ENCODE measurements at places on chromosomes 3 and 15.
A peak's percentile ranks its signal among the peaks of the same experiment; 100 is the strongest.

GRCh38 chr3:64599651-64600050 lies 88.1 kb downstream of the ADAMTS9 start:
- DNase-seq = no peak

DNA sequence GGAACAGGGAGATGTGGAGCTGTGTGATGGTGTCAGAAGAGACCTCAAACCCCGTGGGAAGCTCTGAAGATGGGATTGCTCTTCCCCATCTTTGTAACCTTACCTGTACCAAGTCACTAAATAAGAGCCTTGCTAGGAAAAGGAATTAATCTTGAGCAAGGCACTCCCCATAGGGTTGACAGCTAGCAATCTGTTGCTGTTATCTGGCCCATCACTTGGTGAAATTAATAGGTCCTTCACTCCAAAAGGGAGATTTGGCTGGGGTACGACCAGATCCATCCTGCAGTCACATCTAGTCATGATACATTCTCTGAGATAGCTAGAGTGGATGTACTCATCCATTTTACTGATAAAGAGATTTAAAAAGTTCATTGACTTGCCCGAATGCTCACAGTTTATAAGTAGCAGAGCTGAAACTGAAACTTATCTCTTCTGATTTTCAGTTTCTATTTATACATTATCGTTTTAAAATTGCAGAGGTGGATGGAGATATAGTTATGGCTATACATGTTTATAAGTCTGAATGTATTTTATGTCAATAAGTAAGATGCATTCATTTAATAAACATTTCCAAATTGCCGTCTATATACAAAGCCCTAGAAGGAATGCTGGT lies 299.1 kb upstream of the MCTP2 start:
- no peak for DNase-seq

DNA sequence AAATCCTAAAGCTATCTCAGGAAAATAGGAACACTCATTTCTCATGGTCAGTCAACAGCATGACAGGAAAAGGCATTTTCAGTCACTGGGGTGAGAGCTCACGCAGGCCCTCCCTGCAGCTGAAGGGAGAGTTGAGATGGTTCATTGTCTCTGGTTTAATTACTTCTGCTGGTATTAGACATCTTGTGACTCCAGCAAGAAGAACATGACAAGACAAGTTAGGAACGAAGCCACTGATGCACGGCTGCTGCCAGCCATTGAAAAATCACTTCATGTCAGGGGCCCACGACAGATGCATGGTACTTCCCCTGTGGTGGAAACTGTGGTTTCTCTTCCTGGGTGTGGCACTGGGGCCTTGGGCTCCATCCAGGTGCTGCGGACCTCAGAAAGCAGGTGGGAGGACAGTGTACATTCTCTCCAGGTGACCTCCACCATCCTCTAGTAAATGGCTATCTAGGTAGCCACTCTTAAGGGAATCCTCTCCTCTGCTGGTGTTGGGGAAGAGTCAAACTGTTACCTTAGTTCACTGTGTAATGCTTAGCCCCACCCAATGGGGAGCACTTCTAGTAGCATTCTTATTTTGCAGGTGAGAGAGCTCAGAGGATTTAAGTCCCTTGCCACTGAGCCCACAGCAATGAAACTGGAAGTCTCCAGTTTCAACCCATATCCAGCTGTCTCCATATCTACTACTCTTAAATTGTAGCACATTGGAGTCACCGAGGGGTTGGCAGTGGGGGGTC lies 274.2 kb downstream of the LRTM1 start:
- DNase-seq = no peak

DNA sequence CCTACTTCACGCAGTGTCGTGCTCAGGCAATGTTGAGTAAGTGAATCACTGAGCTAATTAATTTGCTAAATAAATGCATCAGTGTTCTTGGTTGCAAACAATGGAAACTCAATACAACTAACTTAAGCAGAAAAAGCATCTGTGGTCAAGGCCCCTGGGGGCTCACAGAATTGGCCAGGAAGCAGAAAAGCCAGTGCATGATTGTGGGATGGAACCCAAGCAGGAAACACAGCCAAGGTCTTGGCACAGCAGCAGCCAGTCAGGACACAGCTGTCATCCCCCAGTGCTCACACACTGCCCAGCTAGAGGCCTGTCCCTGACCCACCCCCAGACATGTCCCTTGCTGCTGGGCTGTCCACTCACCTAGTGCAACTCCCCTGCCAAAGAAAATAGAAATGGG lies 85.9 kb downstream of the AQP9 start:
- DNase-seq = peak; percentile 55

DNA sequence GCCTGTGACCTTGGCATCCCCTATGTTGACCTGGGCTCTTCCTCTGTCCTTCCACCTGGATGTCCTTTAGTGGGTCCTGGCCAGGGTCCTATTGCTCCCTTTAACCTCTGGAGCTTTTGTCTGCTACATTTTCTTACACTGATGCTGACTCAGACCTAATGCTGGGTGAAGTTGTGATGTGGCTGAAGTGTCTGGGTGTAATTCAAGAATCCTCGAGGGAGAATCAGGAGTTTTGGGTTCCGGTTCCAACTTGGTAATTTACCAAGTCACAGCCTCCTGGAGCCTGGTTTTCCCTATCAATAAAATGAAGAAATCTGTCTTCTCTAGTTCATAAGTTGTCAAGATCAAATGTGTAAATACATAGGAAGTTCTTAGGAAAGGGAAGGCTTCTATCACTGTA lies 25.6 kb downstream of the CEP19 start:
- no peak for DNase-seq

GRCh38 chr15:92100301-92100700 lies 246.8 kb downstream of the SLCO3A1 start:
- no peak for DNase-seq

- no peak for DNase-seq
Measured at GRCh38 chr3:148158210-148158609, 539.5 kb upstream of the AGTR1 start.

DNA sequence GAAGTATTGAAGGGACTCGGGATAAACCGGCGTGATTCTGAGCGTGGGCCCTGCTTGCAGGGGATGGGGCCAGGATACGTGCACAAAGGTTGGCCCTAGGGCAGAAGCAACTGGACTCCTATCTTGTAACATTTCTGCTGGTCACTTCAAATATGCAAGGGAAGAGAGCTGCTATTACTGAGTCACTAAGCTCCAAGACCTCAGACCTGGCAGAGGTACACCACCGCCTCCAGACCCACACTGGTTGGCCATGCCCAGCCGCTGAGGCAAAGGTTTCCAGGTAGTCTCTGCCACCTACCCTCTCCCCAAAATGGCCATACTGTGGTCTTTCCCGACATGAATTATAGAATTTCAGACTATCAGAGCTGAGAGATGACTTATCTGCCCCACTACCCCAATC lies 13.4 kb upstream of the STRA6 start:
- DNase-seq = no peak

DNA sequence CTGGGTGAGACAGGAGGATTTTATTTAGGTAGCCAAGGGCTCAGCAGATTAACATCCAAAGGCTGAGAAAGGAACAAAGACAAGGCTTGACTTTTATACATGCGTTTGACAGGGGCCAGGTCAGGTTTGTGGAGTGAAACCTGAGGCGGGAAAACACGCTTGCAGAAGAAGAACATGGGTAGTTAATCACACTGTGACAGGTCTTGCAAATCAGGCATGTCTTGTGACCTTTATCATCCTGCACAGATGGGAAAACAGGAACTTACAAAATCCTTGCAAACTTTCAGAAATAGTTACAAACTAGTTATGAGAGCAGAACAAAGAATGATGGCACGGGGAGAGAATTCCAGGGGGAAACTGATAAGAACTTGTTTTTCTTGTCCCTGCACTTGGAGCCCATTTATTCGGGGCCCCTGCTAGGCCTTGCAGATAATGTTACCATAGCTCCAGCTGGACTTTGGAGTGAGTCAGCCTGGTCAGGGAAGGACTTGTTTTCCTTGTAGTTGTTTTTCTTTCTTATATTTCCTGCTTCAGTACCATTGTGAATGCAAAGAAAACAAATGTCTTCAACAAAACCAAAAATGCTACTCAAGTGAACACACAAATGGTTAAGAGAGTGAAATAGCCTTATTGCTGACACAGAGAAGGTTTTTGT lies 965.9 kb upstream of the ROBO1 start:
- no peak for DNase-seq

- no peak for DNase-seq
Measured at GRCh38 chr3:143506190-143506589, 342.1 kb downstream of the SLC9A9 start.

GRCh38 chr3:151382671-151383070 lies 1.9 kb downstream of the P2RY12 start:
- DNase-seq = no peak

GRCh38 chr15:33030315-33030714 lies 164.2 kb downstream of the FMN1 start:
- DNase-seq = no peak

DNA sequence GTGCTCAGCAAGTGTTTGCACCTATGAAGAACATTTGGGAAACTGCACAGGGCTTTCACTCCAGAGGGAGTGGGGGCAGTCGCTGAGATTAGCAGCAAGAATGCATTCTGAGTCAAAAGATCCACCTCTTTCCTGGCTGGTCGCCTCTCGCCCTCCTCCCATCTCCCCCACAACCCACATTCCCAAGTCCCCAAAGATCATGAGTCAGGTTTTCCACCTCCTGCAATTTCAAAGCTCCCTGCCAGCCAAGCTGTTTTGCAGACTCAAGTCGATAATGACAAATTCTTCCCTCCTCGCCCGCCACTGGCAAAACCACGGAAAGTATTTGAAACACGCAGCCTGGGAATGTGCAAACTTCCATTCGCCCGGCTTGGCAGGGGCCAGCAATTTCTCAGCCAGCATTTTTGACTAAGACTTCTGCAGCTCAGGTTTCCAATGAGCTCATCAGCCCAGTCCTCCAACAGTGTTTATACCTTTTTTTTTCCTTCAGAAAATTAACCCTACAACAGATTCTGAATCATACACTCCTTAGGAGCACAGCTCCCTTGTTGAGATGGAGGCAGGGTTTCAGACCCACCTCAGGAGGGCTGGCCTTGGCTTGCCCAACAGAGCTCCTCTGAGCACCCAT lies 181.4 kb downstream of the SMAD6 start:
- peak; percentile 97 for DNase-seq

DNA sequence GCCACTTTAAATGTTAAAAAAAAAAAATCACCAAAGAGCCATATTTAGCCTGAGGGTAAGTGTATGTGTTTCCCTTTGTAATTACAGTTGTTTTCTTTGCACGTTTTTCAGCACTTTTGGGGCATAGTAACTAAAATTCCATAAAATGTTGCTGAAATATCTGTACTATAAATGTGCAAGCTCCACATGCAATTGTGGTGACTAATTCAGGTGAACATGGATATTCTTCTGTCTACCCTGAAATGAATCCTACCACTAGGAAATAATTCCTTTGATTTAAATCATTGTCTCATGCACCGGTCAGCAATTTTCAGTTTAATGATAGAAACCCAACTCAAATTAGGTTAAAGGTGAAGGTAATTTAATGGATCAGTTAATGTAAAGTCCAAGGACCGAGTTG lies 13.1 kb upstream of the TFG start:
- no peak for DNase-seq

GRCh38 chr3:64053581-64053980 lies 30.3 kb upstream of the PSMD6 start:
- no peak for DNase-seq

- no peak for DNase-seq
Measured at GRCh38 chr3:36730966-36731365, 33.4 kb downstream of the DCLK3 start.

All from hindlimb muscle (tissue), 1 donor.